ENCODE measurements at places on chromosomes 1 and 21.

DNA sequence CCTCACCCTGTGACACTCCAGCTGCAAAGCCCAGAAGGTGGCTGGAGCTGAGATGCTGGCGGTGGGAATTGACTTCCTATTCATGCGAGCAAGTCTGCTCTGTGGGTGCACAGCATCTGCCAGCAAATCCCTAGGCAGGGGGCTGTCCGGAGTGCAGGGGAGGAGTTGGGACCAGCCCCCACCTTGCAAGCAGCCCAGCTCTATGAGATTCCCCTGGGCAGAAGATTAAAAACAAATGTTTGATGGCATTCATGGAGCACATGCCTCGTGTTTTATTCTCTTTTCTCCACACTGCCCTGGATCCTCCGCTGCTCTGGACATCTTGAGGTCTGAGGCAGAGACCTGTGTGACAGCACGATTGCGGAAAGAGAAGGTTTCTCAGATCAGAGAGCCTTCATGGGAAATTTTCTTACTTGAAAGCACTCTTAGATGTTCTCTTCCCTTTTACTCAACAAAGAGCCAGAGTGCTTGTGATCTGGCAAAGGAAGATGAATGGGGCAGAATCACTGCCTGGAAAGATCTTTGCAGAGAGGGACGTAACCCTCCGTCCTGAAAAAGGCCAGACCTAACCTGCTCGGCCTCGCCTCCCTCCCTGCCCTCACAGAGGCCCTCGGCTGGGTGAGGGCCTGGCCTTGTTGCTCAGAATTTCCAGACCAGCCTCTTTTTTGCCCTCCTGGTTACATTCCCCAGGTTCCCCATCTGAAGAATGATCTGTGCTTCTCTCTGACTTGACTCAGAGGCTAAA lies 597.1 kb downstream of the KIF26B start:
- no peak for DNase-seq

DNA sequence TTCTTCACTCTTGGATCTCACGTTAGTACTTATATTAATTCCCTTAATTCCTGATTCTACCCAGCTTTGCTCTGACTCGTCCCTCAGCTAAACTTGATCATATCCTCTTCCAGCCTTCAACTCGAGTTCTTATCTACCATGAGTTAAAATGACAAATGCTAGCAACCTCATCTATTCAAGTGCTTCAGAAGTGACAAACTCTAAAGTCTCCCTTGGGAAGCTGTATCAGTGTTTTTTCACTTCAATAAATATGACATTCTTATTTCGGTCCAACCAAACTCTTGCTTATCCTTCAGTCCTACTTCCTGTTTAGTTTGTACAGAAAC lies 75.3 kb downstream of the FOXJ3 start:
- no peak for DNase-seq

- no peak for DNase-seq
These were observed 123.4 kb downstream of the SIK1 start for GRCh38 chr21:43303275-43304178.

DNA sequence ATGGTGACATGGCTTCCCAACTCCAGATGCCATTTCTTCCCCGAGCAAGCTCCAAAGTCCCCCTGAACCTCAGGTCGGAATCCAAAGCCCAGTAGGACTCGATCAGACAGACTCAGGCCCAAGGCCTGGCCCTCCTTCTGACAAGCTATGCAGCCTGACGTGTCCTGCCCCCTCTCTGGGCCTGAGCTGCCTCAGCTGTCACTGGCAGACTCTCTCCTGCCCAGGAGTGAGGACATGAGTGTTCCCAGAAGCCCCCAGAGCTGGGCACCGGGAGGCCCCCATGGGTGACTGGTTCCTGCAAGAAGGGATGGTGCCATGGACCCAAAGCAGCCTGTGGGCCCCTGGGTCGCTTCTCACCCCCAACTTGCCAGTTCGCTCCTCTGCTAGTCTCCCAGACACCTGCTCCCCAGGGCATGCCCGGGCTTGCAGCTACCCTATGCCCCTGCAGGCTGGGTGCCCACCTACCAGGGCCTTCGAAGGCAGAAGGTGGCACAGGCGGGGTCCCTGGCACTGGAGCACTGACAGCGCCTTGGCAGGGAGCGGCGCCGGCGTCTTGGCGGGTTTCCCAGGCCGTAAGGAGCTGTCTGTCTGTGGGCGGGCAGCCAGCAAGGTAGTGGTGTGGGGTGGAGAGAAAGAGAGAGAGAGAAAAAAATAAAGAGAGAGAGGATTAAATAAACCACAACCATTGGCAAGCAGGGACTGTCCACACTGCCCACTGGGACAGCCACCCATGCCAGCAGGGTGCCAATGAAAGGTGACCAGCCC lies 2.3 kb downstream of the EDN2 start:
- DNase-seq = no peak

- no peak for DNase-seq
These were observed 99.9 kb upstream of the TIAM1 start for GRCh38 chr21:31443736-31444521.

DNA sequence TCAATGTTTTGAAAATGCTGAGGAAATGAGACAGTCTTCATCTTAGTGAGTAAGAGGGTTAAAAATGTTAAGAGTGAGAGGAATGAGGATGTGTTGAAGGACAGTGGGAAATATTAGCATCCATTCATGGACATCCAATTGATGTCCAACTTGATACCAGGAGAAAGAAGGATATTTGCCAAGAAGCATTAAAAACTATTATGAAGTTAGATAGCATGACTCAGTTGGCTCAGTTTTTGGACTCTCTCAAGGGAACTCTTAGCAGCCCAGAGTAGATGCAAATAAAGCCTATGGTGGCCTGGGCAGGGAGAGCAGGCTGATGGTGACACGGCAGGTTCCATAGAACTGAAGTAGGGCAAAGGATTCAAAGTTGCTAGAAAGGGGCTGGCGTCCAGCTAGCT lies 171.0 kb downstream of the ZZZ3 start:
- DNase-seq = no peak

DNA sequence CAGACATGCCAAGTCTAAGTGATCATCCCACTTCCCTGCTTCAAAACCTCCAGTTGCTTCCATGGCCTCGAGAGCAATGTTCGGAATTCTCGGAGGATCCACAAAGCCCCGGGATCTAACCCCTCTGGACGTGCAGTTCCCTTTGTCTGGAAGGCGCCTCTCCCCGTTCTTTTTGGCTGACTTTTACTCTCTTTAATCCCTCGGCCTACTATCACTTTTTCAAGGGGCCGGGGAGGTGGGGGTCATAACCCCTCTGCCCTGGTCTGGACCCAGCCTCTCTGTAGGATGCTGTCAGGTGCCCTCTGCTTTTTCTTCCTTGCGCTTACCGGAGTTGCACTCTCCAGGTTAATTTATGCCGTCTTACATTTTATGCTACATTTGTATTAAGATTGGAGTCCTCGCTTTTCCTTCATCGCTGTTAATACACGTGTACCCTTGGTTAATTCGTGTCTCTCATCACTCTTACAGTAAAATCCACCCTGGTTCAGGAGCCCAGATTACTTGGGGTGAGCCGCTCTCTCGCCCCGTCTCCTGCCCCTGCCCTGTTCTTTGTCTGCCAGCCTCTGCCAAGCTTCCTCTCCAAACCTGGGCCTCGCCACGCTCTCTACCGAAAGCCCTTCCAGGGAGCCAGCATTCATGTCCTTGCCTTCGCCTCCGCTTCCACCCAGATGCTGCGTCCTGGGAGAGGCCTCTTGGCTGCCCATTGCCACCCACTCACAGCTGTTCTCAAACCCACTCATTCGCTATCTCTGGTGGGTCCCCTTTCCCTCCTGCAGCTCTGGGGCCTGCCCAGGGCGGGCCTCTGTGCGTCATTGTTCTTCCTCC lies 448.6 kb downstream of the CAMTA1 start:
- no peak for DNase-seq

- no peak for DNase-seq
These were observed 4.7 kb upstream of the ECE1 start for GRCh38 chr1:21295002-21295401.

- DNase-seq = no peak
These were observed 1214.8 kb upstream of the ADGRL4 start for GRCh38 chr1:80221319-80221718.

DNA sequence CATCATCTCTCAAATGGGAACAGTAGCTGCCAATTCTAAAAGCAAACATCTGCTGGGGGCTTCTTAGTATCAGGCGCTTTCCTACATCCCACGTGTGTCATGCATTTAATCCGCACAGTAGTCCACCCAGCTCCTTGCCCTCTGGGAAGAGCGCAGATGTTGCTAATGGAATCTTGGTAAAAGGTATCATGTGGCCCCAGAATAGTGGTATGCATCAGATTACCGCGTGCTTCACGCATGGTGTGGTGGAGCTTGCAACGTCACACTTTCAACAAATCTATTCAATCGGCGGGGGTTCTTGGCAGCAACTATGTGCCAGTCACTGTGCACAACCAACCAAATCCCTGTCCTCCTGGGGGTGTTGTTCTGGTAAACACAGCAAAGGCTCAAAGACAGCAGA lies 141.0 kb downstream of the HIVEP3 start:
- no peak for DNase-seq

DNA sequence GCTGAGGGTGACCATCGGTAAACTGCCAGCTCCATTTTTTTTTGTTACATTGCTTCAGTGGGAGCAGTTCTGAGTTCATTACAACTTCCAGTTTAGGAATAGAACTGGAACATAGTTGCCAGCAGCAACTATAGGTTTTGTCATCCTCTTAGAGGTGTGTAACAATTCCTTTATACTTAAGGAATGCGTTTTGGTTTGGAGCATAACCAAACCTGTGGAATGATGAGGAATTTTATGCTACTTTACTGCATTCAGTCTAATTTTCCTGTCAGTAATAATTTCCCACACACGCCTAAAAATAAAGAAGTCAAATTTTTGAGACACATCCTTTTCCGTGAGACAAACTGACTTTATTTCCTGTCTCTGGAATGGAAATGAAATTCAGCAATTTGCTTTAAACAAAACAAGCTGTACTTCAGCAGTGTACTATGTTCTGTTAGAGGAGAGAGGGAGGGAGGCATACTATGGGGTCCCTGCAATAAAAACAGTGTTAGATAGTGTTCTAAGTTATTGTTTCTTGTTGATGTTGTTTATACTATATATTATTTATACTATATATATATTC lies 4.8 kb upstream of the AMPD1 start:
- no peak for DNase-seq

- DNase-seq = no peak
These were observed 23.9 kb downstream of the SLC2A1 start for GRCh38 chr1:42934541-42935312.

GRCh38 chr1:23816906-23817305 lies 8.3 kb downstream of the HMGCL start:
- no peak for DNase-seq

DNA sequence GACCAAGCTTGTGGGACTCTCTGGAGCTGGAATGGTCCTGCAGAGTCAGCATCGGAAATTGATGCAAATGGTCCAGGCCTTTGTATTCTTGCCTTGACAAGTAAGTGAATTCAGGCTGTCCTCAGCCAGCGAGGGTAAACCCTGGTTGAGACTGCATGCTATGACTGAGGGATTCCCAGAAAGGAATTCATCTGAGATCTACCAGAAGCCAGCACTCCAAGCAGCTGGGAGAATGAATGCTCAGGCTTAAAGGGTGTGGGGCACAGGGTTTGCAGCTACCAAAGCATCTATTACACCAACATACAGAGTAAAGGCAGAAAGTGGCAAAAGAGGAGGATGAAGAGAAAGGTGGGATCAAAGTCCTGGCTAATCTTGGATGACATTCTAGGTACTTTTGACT lies 257.0 kb upstream of the LYPLAL1 start:
- no peak for DNase-seq

- peak; percentile 62 for DNase-seq
These were observed 380.5 kb upstream of the CAMK1G start for GRCh38 chr1:209202830-209203532.

- no peak for DNase-seq
These were observed 33.8 kb downstream of the OR10J1 start for GRCh38 chr1:159473335-159473734.

DNA sequence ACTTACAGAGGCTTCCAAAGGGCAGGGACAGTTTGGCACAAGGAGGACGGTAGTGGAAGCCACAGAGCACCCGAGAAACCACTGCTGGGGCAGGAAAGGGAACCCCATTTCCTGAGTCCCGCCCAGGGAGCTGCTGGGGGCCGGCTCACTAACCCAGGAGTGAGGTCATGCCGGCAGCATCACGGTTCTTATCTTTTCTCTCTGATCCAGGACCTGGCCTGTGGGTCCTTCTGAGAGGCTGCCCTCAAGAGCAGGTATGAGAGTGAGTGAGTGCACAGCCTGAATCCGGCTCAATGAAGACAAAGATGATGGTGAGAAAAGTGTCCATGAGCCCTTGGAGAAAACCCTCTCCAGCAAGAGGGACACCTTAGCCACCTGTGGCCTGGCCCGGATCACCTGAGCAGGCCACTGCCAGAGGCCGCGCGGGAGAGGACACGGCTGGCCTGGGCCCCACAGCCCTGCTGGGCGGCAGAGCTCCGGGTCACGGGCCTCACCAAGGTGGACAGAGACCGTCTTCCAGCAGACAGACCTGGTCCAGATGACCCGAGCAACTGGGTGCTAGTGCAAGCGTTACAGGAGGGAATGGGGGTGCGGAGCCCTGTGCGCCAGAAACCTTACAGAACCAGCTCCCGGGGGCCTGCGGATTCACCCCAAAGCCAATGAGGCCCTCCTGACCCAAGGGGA lies 94.9 kb downstream of the RIPK4 start:
- DNase-seq = no peak

DNA sequence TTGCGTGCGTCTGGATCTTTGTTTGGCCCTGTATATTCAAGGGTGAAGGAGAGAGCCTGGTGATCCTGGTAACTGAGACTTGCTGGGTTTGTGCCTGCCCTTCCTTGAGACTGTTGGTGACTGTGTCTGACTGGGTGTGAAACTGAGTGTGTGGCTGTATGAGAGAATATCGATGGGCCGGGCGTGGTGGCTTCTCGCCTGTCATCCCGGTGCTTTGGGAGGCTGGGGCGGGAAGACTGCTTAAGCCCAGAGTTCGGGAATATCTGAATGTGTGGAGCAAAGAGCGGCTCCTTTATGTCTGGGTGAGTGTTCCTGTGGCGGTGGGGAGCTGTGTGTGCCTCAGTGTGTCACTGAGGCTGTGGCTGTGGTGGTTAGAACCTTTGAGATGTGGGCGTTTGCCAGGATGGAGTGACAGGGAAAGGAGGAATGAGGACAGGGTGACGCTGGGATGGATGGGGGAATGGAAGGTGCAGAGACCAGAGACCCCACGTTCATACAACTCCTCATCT lies 2.7 kb upstream of the MARCKSL1 start:
- DNase-seq = no peak

GRCh38 chr21:43318841-43319781 lies 107.8 kb downstream of the SIK1 start:
- no peak for DNase-seq

DNA sequence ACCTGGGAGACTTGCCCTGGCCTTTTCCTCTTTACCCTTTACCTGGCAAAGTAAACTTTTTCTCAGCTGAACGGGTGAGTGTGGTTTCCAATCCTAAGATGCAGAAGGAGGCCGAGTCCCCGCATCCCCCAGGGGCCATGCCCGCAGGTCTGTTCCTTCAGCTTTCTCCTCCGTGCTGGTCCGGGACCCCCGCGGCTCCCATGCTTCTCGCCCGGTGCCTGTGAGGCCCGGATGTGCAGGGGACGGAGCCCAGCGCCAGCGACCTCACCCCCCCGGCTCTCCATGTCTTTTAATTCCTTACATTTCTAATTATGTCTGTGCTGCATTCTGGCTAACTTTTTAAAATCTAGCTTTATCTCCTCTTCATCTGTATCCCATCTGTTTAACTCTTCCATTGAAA lies 21.5 kb upstream of the SCYL3 start:
- DNase-seq = no peak
